Stimulated activated CD8-positive, alpha-beta memory T cell treated with anti-CD3 and anti-CD28 coated beads, Interleukin-4, amount 100 ng/mL, for 4 hours (primary cell): ENCODE measurements at places on chromosomes 5 and 9.

DNA sequence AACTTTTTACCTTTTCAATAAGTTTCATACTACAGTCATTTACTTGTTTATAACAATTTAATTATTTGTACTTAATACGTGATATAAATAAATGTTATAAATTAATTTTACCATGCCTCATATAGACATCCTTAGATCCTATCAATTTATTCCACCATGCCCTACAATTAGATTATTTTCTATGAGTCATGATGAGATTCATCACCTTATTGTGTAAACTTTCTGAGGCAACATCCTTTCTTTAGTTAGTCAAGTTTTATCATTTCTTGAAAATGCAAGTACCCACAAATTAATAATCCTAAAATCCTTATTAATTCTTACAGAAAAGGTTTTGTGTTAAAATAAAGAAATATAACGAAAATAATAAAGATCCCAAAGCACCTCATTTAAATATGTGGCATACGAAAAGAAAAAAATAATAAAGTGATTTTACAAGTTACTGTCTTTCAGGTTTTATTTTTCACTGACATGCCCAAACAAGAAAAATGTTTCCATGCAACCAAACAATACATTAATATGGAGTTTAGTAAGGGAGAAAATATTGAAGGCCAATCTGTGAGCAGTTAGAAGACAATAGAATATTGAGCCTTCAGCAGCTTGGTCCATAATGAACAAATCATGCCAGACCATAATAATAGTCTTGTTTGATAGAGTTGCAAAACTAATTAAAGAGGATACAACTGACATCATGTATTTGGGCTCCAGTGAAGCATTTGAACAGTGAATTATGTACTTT lies 188.7 kb upstream of the MRPS30 start:
- no peak for DNase-seq

GRCh38 chr5:119070578-119070827 lies 384 bp upstream of the DMXL1 start:
- DNase-seq, result no peak

GRCh38 chr5:52910071-52910470 lies 79.1 kb upstream of the ITGA2 start:
- DNase-seq, result no peak

DNA sequence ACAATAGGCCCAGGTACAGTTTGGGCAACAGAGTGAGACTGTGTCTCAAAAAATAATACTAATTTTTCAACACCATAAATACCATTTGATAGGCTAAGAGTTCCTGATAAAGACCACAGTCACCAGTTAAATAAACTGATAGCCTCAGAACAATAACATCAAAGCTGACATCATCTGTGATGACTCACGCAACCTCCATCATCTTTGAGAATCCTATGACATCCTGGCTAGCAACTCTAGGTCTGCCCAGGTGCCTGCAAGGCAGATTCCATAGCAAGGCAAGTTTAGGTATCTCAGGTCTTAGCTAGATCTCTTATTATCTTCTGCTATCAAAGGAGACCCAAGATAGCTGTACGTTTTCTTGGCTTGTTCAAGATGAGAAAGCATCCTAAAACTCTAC lies 30.5 kb upstream of the UBAP2 start:
- no peak for DNase-seq

- no peak for DNase-seq
These were observed 152.8 kb upstream of the DAP start for GRCh38 chr5:10913841-10914240.

- DNase-seq, result no peak
These were observed 78.8 kb downstream of the WNK2 start for GRCh38 chr9:93262537-93263310.

DNA sequence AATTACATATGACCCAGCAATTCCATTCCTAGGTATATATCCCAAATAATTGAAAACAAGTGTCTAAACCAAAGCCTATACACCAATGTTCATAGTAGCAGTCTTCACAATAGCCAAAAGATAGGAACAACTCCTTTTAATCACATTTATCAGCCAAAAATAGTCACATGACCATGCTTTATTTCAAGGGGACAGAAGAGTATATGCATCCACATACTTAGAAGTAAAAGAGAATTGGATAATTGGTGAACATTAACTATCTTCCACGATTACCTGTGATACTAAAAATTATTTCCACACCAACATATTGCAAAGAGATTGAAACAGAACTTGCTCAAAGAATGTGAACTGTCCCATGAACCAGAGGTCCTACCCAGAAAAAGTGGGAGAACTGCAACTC lies 51.8 kb upstream of the FOXE1 start:
- no peak for DNase-seq

DNA sequence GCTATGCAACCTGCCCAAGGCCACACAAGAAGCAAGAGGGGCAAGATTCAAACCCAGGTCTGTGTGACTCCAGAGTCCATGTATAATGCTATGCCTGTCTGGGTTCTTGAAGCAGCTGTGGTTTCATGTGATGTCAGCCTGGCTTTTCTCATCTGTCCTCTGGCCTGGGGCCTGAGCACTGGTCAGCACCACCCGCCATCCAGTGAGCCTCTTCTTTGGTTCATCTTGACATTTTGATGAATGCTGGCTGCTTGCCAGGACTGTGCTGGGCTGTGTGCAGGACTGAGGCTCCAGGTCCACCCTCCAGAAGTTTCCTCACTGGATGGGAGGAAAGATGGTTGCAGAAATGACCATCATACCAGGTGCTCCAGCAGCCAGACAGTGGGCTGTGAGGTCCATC lies 61.5 kb downstream of the TSTD2 start:
- no peak for DNase-seq

DNA sequence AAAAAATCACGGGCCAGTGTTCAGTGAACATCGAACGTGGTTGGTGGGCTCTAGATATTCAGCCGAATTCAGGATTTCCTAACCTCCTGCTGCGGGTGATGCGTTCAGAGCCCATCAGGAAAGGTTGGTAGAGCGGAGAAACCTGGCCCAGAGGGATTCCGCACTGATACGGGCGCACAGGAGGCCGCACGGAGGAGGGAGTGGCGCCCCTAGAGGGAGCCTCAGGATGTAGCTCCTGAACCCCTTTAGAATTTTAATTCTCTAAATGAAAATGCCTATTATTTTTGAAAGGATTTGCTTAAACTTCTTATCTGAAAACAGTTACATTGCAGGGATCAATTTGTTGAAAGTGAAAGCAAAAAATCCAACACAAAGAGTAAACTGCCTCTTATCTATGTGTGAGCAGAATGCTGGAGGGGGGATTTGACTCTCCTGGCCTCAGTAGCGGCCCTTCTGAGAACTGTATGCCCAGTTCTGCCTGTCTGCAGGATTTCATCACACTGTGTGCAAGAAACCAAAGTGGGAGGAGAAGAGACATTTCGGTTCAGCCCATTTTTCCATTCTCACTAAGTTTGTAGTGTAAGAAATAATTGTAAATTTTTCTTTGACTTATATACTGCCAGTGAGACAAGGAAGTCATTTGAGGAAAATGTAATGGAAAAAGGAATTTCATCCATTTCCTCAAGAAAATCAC lies 75.9 kb downstream of the TENT4A start:
- no peak for DNase-seq

DNA sequence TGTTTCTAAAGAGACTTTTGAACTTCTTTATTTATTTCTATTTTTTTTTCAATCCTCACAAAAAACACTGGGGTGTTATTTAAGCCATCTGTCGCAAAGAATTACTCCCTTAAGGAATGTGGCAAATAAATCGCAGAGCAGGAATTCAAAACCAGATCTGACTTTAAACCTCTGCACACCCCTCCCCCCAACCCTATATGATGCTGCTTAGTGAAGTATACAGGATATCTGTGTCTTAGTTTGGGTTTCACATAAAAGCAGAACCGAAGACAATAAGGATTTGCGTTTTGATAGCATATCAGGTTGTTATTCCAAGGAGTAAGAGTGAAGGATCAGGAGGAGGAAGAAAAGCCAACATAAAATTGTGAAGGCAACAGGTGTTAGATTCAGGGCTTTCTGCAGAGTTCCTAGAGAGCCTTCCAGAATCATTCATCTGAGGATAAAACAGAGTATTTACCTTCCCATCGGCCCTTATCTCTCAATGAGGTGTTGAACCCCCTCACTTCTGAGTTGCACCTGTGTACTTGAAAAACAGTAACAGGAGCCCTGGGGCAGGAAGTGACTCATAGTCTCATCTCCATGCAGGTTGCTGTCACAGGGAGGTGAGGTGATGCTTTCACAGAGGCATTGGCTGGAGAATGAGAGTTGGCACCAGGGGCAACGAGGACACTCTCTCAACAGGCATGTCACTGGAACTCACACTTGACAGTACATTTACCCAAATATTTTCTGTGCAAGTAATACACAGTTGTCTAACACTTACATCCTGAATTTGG lies 33.5 kb upstream of the DMRT3 start:
- DNase-seq, result no peak

GRCh38 chr9:89835666-89836065 lies 230.9 kb downstream of the GADD45G start:
- DNase-seq, result no peak

DNA sequence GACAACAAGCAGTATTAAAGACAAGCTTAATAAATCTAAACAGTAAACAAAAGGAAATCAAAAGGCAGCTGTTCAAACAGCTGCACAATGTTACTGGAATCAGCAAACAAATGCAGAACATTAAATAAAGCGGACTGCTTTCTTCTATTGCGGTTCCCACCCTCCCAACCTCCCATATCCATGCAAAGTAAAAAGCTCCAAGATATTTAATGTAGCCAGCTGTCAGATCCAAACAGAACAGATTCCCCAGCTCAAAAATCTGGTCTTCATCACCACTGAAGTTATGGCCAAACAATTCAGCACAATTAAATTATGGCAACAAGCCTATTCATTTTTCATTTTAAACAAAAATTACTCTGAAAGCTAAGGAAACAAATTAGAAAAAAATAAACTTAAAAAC lies 75.9 kb downstream of the SLC38A9 start:
- DNase-seq, result no peak
